ENCODE measurements at places on chromosomes 5 and 9.

DNA sequence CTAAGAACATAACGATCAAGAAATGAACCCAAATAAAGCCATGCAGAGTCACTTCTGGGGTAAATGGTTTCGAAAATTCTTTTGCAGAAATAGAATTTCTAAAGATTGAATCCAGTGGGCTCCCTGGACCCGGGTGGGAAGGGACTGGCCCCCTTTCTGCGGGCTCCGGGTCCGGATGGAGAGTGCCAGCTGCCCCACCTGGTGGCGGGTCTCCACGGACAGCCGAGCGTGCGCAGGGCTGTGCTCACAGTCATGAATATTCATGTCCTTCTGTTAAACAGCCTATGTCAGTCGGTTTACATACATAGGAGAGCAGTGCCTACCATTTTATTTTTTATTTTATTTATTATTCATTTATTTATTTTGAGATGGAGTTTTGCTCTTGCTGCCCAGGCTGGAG is 4.7 kb upstream of the PPP1R26 start:
- no peak for DNase-seq

DNA sequence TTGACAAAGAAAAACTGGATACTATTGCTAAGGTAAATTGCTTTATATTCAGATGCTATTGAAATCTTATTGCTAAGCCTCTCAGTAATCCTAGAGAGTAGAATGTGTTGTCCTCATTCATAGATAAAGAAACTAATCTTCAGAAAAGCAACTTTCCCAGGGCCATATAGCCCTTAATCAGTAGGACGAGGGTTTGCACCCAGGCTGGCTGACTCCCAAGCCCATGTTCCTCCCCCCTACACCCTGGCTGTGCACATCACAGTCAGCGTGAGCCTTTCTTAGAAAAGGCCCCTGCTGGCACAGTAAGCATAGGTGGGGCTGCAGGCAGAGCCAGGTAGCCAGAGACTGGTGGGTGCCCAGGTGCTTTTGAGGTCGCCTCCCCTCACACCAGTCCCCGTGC is 15.8 kb upstream of the GLIPR2 start:
- no peak for DNase-seq

GRCh38 chr5:55176176-55176818 is 3.3 kb upstream of the CDC20B start:
- no peak for DNase-seq

- no peak for DNase-seq
Observed at GRCh38 chr9:88237991-88238571, 99.8 kb upstream of the SPATA31C2 start.

- no peak for DNase-seq
Observed at GRCh38 chr5:39231705-39232525, 12.6 kb upstream of the FYB1 start.

DNA sequence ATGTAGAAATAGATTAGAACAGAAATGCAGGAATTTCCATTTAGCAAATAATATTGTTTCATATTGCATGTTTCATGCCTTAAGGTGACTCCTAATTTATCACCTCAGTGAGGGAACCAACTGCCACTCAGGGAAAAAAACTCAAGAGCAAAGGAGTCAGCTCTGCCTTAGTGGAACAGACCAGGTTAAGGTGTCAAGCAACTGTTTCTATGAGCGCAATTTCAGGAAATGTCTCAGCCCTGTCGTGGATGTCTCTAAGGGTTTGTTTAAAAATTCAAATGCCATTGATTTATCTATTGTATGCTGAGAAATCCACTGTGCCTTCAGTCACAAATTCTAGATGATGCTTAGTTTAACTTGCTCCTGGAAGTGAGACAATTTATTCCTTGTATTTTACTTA is 34.7 kb upstream of the PDZD2 start:
- DNase-seq: no peak

DNA sequence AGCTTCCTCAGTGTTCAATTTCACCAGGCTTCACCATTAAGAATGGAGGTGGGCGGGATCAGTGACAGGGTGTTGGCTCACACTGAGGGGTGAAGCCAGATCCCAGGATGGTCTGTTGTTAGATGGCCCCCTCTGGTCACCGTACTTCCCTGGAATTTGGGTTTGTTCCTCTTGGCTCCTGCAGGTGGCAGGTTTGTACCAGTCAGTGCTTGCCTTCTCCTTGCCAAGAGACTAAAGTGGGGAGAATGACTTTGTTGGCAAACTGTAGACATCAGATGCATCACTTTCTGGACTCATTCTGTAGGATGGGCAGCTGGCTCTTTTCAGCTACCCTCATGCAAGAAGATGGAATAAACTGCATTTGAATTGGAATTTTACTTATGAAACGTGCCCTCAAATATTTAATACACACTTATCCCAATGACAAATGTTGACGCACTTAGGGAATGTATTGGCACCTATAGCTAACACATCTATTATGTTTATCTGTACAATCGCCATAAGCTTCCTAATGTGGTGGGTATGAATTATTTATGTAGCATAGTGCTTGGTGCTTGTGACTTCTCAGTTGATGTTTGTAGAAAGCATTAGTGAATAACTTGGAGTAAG is 31.4 kb upstream of the ANKRD55 start:
- DNase-seq: no peak

GRCh38 chr5:10578869-10579268 is 15.0 kb downstream of the ANKRD33B start:
- DNase-seq: no peak

- no peak for DNase-seq
Observed at GRCh38 chr5:137152616-137153015, 346.5 kb downstream of the SPOCK1 start.

GRCh38 chr5:123150089-123150488 is 61.0 kb downstream of the PRDM6 start:
- DNase-seq: no peak

GRCh38 chr9:79020276-79020675 is 551.5 kb upstream of the TLE4 start:
- no peak for DNase-seq

- DNase-seq: no peak
Observed at GRCh38 chr5:150172145-150172544, 5.6 kb downstream of the CDX1 start.

GRCh38 chr5:126486332-126486731 is 63.1 kb downstream of the GRAMD2B start:
- no peak for DNase-seq

- no peak for DNase-seq
Observed at GRCh38 chr9:125493384-125493783, 213.6 kb downstream of the MAPKAP1 start.

- no peak for DNase-seq
Observed at GRCh38 chr5:89071101-89071940, 188.3 kb upstream of the MEF2C start.

DNA sequence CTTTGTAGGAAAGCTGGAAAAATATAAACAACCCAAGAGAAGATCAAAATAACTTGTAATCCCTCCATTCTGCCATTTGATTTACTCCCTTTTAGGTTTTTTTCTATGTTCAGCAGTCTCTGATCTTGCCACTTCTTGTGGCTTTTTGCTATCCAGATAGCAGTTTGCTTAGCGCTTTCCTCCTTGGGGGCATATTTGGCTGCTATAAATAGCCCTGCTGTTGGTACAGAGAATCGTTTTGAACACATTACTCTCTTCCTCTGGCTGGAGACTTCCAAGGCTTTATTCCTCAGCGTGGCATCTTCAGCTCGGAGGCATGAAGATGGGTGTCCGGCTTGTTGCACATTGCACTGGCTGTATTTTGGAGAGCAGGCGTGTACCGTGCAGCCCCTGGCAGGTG is 38.6 kb downstream of the HMCN2 start:
- DNase-seq: no peak

- DNase-seq: no peak
Observed at GRCh38 chr5:102903074-102903871, 148.2 kb downstream of the PAM start.

DNA sequence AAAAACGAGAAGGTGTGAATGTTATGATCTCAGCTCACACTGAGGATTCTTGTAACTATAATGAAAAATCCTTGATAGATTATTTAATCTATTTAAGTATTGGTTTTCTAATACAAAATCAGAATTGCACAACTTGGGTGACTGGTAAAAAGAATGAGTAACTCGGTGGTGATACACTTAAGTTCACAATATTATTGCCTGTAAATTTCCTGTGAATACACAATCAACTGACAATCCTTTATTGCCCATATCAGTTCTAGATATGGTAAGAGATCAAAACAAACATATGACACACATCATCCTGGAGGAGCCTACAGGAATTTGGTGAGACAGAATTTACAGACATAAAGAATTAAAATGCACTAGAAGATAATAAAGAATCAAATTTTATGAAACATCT is 14.1 kb upstream of the LURAP1L start:
- no peak for DNase-seq

DNA sequence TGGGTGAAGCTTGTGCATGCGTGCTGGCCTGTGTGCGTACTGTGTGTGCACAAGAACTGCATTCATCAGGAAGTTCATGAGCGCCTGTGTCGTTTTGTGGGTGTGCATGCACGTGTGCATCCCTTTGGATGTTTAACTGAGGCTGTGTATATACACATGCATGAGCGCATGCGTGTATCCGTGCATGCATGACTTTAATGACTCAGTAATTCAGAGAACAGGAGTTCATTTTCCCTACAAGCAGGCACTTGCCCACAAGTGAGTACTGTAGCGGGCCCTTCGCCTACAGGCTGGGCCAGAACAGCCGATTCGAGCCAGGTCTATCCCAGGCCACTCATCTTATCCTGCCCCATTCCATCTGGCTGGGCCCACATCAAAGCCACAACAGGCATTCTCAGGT is 29.8 kb downstream of the CORO2A start:
- no peak for DNase-seq

- no peak for DNase-seq
Observed at GRCh38 chr9:2359891-2360471, 261.6 kb upstream of the VLDLR start.
